Stimulated activated CD4-positive, alpha-beta T cell treated with anti-CD3 and anti-CD28 coated beads, TNF-alpha, amount 100 ng/mL, for 4 hours (primary cell): ENCODE measurements at places on chromosomes 7 and 10.

DNA sequence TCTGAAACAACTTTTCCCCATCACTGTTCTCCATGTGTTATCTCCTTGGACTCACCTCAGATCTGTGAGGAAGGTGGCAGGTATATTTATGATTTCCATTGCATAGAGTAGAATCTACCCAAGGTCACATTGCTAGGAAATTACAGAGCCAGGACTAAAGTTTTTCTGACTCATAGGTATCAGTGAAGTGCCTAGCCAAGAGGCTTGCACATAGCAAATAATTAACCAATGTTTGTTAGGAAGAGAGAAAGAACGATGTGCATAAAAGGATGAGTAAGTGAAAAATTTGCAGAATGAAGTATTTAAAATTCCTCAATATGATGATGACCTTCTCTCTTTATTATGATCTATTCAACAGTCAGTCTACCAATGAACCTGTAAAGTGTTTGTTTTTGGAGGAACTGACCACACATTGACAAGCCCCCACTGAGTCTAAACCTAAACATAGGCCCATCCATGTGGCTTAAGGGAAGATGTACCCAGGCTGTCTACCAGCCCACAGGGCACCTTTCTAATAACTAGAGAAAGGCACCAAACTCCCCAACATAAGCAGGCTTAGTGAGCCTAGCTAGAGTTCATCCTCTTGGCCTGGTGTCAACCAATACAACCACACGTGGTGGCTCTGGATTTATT is 252.9 kb upstream of the ZMIZ1 start:
- no peak for DNase-seq

DNA sequence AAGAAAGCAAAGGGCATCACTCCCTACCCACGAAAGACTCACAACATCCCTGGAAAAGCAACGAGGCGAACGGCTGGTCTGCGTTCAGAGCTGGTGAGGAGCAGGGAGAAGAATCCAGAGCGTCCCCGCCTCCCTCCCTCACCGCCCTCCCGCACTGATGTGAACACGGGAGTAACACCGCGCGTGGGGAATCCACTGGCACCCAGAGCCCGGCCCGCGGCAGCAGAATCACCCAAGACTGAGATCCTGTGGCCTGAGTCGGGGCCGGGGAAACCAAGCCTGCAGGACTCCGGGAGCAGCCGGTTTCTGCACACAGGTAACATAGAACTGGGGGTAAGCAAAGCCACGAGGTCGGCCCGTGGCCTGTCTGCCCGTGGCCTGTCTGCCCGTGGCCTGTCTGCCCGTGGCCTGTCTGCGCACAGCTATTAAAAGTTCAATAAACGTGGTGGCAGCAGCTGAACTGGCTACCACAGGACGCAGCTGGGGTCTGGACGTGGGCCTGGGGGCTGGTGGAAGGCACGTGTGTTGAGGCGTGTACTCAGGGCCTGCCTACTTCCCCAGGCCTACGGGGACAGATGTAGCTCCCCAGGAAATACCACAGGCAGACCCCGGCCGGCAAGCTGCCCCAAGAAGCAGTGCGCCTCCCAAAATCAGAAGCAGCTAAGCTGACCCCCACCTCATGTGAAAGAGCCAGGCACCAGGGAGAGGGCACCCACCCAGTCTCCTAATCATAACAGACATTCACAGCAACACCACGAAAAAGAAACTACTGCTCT is 23.0 kb downstream of the DIP2C start:
- no peak for DNase-seq

GRCh38 chr7:157441023-157441399 is 104.2 kb downstream of the DNAJB6 start:
- DNase-seq: no peak

GRCh38 chr10:87646935-87647334 is 12.7 kb upstream of the PAPSS2 start:
- no peak for DNase-seq

GRCh38 chr10:49189422-49189821 is 1.2 kb upstream of the TMEM273 start:
- DNase-seq: no peak

DNA sequence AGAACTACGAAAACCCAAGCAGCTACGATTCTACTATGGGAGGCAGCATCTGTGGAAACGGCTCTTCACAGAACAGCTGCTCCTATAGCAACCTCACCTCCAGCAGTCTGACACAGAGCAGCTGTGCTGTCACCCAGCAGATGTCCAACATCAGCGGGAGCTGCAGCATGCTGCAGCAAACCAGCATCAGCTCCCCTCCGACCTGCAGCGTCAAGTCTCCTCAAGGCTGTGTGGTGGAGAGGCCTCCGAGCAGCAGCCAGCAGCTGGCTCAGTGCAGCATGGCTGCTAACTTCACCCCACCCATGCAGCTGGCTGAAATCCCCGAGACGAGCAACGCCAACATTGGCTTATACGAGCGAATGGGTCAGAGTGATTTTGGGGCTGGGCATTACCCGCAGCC is 81.6 kb upstream of the SAMD8 start:
- no peak for DNase-seq

GRCh38 chr10:57579926-57580325 is 687.8 kb downstream of the IPMK start:
- DNase-seq: no peak
